CD4-positive, CD25-positive, alpha-beta regulatory T cell (primary cell): ENCODE measurements at places on chromosomes 6 and 20. TPM values are rescaled to one million over a fixed set of nuclear protein-coding genes. Genes with fewer than 3 reads are reported as not detected.

MAN1A1 gene
- 14.5 TPM for polyA plus RNA-seq

NT5E gene
- 5.3 TPM for polyA plus RNA-seq

BNIP5 gene
- polyA plus RNA-seq = not detected

FILIP1 gene
- polyA plus RNA-seq = not detected

DLL1 gene
- polyA plus RNA-seq = not detected
